ENCODE measurements at places on chromosomes 13 and 19.
A peak's percentile ranks its signal among the peaks of the same experiment; 100 is the strongest.

- no peak for DNase-seq
Measured at GRCh38 chr19:47107202-47107952, 6.2 kb downstream of the ZC3H4 start.

- DNase-seq: no peak
Measured at GRCh38 chr19:4908360-4908759, 941 bp upstream of the UHRF1 start.

DNA sequence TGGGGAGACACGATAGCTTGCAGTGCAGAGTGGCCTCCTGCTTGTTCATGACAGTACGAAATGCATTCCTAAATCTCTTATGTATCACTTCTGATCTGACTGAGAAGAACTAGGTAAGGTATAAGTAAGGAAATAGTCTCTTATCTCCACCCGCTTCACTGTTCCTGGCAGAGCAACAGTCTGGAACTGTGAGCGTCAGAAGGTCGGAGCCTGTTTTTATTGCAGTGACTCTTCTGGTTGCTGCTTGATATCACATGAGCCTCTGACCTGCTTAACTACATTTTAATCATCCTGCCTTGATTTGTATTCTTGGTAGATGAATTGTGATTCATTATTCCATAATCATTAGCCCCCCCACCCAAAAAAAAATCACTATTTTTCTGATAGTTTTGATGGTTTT lies 69.0 kb downstream of the COL4A2 start:
- no peak for DNase-seq

DNA sequence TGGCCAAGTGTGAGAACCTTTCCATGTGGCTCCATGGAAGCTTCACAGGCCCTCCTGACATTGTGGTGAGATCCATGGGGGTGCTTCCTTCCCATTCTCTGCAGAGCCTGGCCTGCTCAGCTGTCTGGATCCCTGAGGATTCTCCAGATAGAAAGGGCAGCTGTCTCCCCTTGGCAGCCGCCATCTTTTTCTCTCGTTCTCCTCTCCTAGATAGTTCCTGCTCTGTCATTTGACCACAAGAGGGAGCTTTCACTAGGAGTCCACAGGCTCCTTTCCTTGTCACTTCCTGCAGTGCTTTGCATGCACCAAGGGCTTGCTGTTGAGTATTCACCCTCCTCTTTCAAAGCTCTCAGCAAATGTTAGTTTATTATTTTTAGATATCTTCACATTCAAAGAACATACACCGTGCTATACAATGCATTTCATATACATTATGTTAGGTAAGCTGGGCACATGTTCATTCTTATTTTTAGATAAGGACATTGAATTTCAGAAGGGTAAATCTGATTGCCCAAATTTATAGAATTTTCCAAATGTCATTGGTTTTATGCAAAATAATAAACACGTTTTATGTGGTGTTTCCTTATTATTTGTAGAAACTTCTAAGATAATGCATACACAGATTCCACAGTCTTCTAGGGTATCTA lies 133.2 kb downstream of the FRY start:
- DNase-seq: peak; percentile 6

DNA sequence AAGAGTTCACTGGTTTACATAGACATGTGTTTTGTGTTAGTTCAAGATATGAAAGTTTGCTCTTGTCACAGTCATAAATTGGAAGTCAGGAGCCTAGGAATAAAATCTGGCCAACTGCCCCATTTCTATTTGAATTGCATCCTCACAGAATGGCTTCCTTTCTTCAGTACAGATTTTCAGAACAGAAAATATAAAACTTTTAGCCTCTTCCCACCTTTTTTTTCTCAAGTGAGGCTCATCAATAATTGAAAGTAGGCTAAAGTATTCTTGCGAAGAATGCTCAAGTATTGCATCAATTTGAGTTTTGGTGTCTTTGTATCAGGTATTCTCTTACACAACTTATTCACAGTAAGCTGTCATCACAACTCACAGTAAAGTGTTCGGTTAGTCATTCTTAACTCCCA lies 802.7 kb downstream of the PCDH9 start:
- DNase-seq: no peak

DNA sequence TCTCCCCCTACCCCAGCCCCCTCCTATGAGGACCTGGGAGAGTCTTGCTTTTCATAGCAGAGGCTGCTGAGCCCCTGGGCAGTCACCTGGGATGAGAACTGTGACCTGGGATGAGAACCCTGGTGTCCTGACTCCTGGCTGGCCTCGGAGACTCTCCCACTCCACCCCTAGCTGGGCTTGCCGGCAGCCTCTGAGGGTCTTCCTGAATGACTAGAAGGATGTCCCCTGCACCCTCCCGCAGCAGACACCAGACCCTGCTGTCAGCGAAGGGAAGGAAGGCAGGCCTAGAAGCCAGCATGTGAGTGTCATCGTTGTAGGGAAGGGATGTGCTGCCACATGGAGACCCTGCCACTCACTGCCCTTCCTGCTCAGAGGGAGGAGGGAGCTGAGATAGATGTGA lies 203.4 kb upstream of the ZNF536 start:
- no peak for DNase-seq

- DNase-seq: no peak
Measured at GRCh38 chr13:30830638-30830965, 75.5 kb upstream of the MEDAG start.

- DNase-seq: no peak
Measured at GRCh38 chr13:37884026-37884425, 14.5 kb upstream of the TRPC4 start.

- DNase-seq: no peak
Measured at GRCh38 chr13:46620029-46620428, 67.1 kb downstream of the LRCH1 start.
